Lower leg skin (tissue), 4 donors: ENCODE measurements at places on chromosomes 7 and 10. TPM values are rescaled to one million over a fixed set of nuclear protein-coding genes. Genes with fewer than 3 reads are reported as not detected.

DNA sequence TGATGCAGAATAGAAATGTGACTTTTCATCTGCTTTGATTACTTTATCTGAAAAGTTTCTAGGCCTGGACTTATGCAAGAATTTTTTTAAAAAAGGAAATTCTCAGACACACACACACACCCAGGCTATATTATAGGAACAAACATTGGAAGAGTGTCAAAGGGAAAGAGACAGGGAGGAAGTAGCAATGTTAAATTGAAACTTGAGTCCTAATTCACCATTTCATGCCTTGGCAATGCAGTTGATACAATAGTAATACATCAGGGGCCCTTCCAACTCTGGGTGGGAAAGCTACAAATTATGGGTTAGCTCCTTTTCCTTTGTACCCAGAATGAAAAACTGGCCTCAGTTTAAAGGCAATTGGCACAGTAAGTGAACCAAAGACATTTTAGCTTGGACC, 258.0 kb upstream of the LYZL1 start:
- no peak for DNase-seq

- DNase-seq, result no peak
These were observed 119.2 kb downstream of the ADCYAP1R1 start for GRCh38 chr7:31171216-31171785.

GRCh38 chr10:97454330-97455036, 8.5 kb downstream of the ZDHHC16 start:
- no peak for DNase-seq

Gene ELAPOR2
- total RNA-seq, result 2.4 TPM

Gene DYNC1I1
- total RNA-seq, result 0.97 TPM
